ENCODE measurements at places on chromosomes 12 and 14.

DNA sequence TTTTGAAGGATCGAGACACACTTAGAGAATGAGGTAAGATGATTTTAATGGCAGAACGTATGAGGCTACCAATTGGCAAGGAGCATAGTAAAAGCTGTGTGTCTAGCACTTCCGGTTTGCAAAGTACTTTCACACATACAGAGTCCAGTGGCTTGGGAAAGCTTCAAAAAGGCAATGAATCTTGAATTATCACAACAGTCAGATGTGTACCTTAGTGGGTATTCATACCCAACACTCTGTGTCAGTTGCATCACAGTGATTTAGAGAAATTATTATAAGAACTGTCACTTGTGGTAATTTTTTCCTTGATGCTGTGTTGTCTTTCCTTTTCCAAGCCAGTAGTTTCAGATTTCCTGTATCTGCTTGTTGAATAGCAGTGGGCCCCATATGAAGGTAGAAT lies 424.1 kb downstream of the PCNX1 start:
- no peak for DNase-seq

DNA sequence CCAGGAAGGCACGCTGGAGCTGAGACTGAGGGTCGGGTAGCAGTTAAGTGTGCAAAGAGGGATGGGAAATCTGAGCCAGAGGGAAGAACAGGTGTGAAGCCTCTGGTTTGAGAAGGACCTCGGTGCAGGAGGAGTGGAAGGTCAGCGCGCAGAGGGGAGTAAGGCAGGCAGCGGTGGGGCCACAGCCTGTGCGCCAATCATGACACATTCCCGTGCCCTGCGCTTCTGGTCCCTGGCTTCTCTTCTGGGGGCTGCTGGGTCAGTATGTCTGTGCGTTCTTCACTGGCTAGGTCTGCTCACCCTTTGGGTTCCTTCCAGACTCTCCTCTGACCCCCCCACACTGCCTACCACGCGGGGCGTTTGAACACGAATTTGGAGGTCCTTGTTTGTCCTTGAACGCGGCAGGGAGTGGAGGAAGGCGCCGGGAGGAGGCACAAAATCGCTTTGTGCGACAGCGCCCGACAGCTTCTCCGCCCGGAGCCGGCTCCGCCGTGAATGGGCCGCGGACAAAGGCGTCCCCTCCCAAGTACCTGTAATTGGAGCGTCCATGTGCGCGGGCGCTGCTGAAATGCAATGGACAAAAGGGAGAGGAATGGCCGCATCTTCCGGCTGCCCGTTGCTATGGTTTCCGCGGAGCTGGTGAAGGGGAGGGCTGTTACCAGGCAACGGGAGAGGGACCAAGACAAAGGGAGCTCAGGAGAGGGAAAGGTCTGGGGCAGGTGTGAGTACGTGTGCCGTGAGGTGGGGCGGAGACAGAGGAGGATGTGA lies 207.2 kb upstream of the SRRM4 start:
- DNase-seq = peak; percentile 65

DNA sequence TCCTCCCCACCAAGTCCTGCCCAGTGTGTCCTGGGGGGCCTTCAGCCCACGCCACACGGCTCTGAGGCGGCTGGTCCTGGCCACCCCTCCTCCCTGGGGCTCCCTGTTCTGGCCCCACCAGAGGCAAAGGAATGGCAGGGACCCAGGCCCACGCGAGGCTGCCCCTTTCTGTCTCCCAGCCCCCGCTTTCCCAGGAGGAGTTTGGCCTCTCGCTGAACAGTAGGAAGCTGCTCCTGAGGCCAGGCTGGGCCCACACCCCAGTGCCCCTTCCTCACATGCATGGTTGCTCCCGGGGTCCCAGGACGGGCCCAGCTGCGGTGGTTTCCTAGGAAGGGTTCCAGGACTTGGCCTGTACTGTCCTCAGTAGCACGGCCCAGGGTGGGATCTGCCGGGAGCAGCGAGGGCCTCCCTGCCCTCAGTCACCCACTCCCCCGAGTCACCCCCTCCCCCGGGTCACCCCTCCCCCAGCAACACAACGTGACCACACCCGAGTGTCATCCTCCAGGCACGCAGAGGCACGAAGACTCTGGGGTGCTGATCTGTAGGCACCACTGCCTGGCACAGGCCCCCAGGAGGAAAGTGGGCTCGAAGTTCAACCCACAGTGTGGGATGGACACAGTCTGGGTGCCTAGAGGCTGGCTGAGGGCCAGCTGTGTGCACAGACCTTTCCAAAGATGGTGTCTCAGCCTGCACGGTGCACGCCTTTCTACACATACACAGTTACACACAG lies 33.0 kb downstream of the LRCOL1 start:
- DNase-seq = no peak

- DNase-seq = no peak
Observed at GRCh38 chr14:69716478-69717187, 50.3 kb upstream of the SRSF5 start.

DNA sequence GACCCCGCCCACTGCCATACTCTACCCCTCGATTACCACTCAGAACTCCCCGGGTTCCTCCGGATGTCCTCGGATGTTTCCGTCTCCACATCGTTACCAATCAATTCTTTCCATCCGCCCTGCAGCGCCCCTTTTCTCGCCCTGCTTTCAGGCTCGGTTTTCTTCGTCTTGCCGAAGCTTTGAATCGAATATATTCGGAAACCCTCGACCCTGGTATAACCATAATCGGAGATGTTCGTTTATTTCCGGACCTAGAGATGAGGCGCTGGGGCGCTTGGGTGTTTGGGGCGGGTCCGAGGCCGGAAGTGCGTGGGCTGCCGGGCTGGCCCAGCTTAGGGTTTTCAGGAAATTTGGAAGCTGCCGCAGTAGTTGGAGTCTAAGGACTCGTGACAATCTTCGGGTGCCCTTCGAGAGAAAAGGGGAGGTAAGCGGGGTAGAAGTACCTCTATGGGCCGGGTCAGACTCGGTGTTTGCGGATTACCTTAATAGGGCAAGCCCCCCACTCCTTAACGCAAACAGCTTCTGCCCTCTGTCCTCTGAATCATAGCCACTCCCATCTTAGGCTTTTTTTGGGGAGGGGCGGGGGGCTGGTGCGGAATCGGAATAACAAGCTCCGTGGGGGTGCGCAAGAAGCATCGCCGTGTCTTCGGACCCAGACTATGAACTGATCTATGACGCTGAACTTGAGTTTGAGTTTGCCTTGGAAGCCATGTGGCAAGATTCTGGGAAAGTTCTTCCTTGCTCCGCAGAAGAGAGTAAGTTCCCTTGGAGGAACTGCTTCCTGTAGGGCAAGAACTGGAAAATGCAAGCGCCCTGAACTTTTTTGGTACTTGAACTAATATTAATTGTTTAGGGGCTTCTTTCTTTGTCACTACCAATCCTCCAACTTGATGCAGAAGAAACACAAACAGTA lies at the start of gene C14orf119:
Gene C14orf119 (plus strand): TSS at position 310 of the 913 bp plus-strand sequence. CDS start 2,154 bp downstream, outside the sequence.
- peak; percentile 96 for DNase-seq

GRCh38 chr12:108519558-108519957 lies 4.5 kb downstream of the FICD start:
- no peak for DNase-seq

GRCh38 chr12:1517734-1518525 lies 76.5 kb downstream of the FBXL14 start:
- no peak for DNase-seq

- DNase-seq = no peak
Observed at GRCh38 chr14:21902561-21903181, 229.1 kb upstream of the OR4E1 start.

- no peak for DNase-seq
Observed at GRCh38 chr12:130619385-130620001, 96.6 kb downstream of the RIMBP2 start.

- DNase-seq = peak; percentile 91
Observed at GRCh38 chr12:113149361-113150150, at the start of gene CFAP73. TSS of gene CFAP73 (plus strand) at chr12:113149724. CDS start at chr12:113149858, 134 bp downstream.

- no peak for DNase-seq
Observed at GRCh38 chr12:64797156-64797555, 27.3 kb upstream of the TBC1D30 start.

- DNase-seq = no peak
Observed at GRCh38 chr12:6333566-6333965, 8.3 kb downstream of the TNFRSF1A start.

- no peak for DNase-seq
Observed at GRCh38 chr12:126843915-126844669, 1422.9 kb upstream of the TMEM132C start.

GRCh38 chr12:27554421-27555186 lies 30.6 kb downstream of the PPFIBP1 start:
- DNase-seq = no peak

DNA sequence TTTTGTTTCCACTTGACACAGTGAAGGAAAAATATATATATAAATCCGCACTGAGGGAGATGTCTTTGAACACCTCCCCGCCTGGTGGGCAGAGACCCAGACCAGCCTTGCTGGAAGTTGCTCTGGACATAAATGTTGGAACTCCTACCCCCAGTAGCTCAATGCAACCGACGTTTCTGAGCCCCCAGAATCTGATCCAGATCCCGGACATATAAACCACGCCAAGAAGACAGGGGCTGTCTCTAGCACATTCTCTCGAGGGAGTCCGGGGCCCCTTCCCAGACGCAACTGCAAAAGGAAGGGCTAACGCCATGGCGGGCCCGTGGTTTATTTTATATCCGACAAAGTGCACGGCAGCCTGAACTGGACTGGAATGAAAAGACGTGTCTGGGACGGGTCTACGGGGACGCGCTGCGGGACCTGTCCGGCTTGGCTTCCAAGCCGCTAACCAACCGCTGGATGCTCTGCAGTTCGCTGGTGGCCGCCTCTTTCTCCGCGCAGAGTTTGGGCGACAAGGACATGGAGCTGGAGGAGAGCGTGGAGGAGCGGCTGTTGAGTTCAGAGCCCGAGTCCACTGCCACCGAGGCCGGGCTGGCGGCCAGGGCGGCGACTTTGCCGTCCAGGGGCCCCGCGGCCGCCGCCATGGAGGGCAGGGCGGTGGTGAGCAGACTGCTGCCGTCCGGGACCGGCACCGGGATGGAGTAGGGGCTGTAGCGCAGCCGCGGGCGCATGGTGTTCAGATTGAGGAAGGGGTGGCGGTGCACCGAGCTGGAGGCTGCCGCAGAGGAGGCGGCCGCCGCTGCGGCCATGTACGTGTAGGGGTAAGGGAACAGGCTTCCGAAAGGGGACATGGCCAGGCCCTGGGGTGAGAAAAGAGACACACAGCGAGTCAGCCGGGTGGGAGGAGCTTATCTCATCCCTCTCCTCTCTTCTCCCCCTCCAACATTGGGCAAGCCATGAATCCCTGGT lies 12.2 kb downstream of the TBX3 start:
- DNase-seq = no peak

DNA sequence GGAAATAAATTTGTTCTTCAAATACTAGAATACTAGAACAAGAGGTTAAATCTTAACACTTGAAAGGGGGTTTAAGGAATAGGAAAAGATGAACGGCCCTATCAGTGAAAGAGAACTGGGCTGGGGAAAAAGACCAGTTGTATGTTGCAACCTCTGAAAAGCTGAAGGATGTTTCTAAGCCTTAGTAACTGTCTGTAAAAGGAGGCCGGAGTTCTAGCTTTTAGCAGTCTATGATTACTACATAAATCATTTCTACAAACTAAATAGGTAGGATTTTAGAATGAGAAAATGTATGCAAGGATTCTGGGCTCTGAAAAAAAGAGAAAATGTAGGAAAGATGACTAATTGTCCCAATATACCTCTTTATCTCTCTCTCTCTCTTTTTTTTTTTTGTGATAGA lies 4.9 kb downstream of the CERS5 start:
- no peak for DNase-seq

GRCh38 chr12:12686925-12687324 lies 9.1 kb downstream of the GPR19 start:
- DNase-seq = no peak

DNA sequence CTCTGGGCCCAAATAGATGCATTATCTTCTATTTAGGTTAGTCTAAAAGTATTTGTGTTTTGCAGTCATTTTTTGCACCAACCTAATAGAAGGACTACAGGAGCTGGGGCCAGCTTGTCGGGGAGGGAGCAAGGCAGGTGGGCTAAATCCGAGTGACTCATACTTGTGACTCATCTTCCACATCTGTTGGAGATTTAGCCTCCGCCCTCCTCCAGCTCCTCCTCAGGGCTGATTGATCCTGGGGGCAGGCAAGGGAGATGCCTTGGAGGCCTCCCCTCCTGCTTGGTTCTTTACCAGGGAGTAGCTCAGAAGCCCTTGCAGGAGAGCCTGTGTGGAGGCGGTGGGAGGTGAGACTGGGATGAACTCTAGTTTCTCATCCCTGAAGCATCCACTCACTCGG lies 27.9 kb downstream of the RHOF start:
- peak; percentile 62 for DNase-seq

GRCh38 chr12:48961801-48962200 lies 4.5 kb upstream of the ARF3 start:
- no peak for DNase-seq

GRCh38 chr12:131818821-131819585 lies 9.2 kb upstream of the MMP17 start:
- DNase-seq = no peak

Data from NT2/D1 (cell line).